Activated CD8-positive, alpha-beta memory T cell treated with anti-CD3 and anti-CD28 coated beads for 1 hour (primary cell): ENCODE measurements at places on chromosomes 4 and X.

GRCh38 chrX:9370893-9371292, 94.0 kb upstream of the TBL1X start:
- no peak for DNase-seq

- no peak for DNase-seq
These were observed 144.3 kb downstream of the CHIC2 start for GRCh38 chr4:53920116-53920515.

DNA sequence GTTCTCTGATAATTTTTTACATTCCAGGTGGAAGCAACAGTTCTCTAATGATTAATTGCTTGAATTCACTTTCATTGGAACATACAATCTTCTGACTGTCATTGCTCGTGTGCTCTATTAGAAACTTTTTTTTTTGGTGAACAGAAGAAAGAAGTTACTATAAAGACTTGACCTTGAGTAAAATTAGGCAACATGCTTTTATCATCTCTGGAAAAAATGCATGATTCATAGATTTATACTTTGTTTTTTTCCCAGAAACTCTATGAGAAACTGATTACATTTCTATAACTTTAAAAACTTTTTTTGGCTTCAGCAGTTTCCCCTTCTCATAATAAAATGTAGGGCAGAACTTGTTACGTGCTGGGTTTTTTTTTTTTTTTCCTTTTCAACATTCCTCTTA, 167.6 kb downstream of the ARHGAP10 start:
- DNase-seq = no peak

DNA sequence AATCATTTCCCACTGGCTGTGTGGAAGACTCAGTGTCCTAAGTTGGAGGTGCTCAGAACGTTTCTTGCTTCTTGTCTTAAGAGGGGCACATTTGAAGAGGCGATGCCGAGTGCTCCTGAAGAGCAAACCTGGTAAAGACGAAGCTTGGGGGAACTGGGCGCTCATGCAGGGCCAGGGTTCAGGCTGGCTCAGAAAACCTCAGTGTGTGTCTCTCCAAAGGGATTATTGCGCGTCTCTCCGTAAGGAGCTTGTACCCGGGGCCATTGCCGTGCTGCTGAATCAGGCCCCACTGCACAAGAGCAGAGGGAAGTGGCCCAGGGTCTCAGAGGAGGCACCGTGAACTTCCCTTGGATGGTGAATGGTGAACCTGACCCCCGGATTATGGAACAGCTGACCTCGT, 44.4 kb downstream of the PSAPL1 start:
- no peak for DNase-seq
